ENCODE measurements at places on chromosomes 2 and 18. TPM values are rescaled to one million over a fixed set of nuclear protein-coding genes. Genes with fewer than 3 reads are reported as not detected.

PDE11A gene
- total RNA-seq, result not detected

LAMA3 gene
- 0.07 TPM for total RNA-seq

ANKZF1 gene
- total RNA-seq, result 178 TPM

GBX2 gene
- total RNA-seq, result not detected

TUBB8B gene
- not detected for total RNA-seq

BMP10 gene
- total RNA-seq, result not detected

TM4SF20 gene
- total RNA-seq, result not detected

EDAR gene
- 0.46 TPM for total RNA-seq

INHA gene
- total RNA-seq, result not detected

CHRNG gene
- total RNA-seq, result not detected

HOXD12 gene
- total RNA-seq, result not detected

UGT1A5 gene
- total RNA-seq, result not detected

TMEM37 gene
- not detected for total RNA-seq

TRIM43 gene
- total RNA-seq, result not detected

ABCG5 gene
- not detected for total RNA-seq

ILKAP gene
- total RNA-seq, result 64.8 TPM

OSBPL6 gene
- total RNA-seq, result 0.52 TPM

CD28 gene
- 159 TPM for total RNA-seq

Measured in activated naive CD4-positive, alpha-beta T cell treated with anti-CD3 and anti-CD28 coated beads, Interleukin-2, amount 50 U/mL, for 72 hours (primary cell).